HAP-1 (cell line): ENCODE measurements at places on chromosomes 3 and 15.

DNA sequence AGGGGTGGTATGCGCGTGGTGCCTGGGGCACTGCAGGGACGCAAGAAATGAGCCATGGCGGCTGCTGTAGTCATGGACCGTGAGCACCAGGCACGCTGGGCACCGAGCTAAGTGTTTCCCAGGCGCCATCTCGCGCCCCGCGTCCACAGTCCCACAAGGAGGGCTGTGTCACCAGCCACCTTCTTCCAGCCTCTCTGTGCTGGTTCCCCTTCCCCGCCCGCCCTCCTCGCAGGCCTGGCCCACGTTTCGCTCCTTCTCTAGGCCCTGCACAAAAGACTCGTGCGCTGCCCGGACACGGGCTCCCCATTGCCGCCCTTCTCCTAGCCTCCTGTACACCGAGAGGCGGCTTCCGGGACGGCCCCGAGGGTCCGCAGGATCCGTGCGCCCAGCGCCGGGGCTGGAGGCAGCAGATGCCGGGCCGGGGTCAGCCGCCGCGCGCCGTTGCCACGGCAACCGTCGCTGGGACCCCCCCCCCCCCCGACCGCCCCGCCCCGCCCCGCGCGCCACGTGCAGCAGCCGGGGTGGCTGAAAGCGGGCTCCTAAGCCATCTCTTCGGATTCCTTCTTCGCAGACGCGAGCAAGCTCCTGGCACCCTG is 113.4 kb downstream of the SRGAP3 start:
- DNase-seq, result no peak

- no peak for DNase-seq
These were observed 38.8 kb upstream of the BNC1 start for GRCh38 chr15:83323296-83323711.

GRCh38 chr3:151393146-151393830 is 8.7 kb upstream of the P2RY12 start:
- peak; percentile 80 for DNase-seq

GRCh38 chr3:192933259-192933658 is 15.6 kb upstream of the MB21D2 start:
- no peak for DNase-seq

- no peak for DNase-seq
These were observed 281.9 kb downstream of the RAP2B start for GRCh38 chr3:153443961-153444360.

DNA sequence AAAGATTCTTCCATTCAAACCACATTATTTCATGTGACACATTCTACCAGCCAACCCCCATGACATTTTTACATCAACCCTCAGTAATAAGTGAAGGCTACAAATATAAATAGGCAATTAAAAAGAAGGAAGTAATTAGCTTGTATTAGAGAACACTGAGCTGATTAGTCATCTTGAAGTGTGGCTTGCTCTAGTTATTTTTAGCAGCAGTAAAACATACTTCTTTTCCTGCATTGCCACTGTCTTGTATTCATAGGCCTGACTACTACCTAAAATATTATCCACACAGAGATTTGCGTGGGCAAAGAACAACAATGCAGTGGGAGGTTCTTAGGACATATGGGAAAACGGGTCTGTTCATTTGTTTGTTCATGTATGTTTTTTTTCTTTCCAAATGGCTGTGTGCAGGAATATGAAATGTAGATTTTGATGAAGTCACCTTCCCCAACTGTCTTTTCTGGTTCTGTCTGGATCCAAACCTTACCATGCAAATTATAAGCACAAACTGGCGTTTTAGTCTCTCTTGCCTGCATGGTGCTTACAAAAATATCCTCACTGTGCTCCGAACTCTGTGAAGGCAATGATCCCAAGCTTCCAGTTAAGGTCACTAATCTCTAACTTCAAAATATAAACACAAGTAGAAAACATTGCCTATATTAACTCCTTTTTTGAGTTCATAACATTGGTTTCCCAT is 31.5 kb upstream of the TM4SF4 start:
- no peak for DNase-seq

DNA sequence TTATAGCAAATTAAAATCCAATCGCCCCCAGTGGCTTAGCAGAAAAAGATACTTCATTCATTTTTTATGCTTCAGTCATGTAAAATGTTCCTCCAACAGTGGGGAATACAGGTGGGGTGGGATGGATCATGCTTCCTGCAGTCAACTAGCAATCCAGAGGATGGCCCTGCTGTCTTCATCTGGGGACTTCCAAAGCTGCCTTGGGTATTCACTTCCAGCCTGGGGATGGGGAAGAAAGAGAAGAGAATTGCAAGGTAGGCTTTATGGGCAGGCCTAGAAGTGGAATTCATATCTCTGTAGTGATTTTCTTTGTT is 354.8 kb upstream of the SLCO3A1 start:
- DNase-seq, result no peak

GRCh38 chr3:52939600-52939999 is 42.3 kb upstream of the STIMATE start:
- no peak for DNase-seq

DNA sequence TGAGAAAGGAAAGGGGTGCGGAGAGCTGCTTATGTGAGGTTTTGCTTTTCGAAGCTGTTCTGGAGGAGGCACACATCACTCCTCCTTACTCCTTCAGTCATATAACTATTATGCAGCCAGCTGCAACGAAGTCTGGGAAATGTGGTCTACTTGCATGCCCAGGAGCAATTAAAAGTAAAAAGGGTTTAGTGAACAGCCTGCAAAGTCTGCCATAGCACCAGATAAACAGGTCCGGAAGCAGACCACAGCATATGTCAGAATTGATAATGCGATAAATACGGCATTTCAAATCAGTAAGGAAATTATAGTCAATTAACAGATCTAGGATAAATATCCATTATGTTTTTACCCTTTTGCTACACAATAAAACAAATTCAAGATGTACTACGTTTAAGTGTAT is 99.5 kb downstream of the POLR2M start:
- no peak for DNase-seq
